ENCODE measurements at places on chromosomes 13 and 19.

- no peak for DNase-seq
Measured at GRCh38 chr13:91647361-91647990, 249.1 kb downstream of the GPC5 start.

DNA sequence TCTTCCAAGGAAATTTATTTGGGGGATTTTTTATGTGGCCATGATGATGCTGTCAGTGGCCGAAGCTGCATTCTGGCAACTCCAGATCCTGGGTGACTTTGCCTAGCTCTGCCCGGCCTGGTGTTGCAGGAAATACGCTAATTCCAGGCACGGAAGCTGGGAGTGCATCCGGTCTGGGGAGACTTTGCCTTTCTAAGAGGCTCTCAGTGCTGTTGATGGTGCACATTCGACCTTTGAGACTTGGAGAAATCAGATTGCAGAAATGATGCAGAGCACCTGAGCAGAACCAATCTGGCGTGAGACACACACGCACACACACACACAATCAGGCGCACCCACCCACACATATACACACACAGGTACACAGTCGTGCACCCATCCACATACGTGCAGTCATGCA lies 5.9 kb upstream of the TMEM255B start:
- DNase-seq, result no peak

- DNase-seq, result no peak
Measured at GRCh38 chr19:5665781-5666513, 14.4 kb downstream of the MICOS13 start.

DNA sequence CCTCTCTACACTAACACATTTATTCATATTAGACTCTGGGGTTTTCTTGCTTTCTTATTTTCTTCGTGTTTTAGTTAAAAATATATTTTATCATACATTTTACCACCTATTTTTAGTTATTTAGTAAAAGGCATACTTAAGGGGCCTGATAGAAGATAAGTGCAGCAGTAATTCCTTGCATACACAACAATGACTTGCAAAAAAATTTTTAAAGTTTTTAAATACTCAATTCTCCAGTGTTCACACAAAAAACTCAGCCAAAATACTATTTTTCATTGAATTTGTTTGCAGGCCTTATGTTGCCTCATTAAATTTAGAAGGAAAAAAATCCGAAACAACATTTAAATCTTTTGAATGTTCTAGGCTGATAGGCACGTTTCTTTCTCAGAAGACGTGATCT lies 2431.7 kb downstream of the PCDH9 start:
- no peak for DNase-seq

GRCh38 chr19:41296433-41296871 lies 13.5 kb upstream of the CCDC97 start:
- DNase-seq, result no peak

- no peak for DNase-seq
Measured at GRCh38 chr19:50830266-50831025, 2.9 kb downstream of the KLK15 start.

- DNase-seq, result no peak
Measured at GRCh38 chr19:41332000-41332399, 21.7 kb downstream of the TGFB1 start.
